Right lung (tissue), 10 donors: ENCODE measurements at places on chromosomes 2 and 18.

GRCh38 chr2:219509780-219510511 lies 4.3 kb upstream of the ASIC4 start:
- no peak for DNase-seq

- peak; percentile 46 for DNase-seq
Measured at GRCh38 chr2:201182650-201183364, at the start of gene CASP10. CASP10 (plus strand) TSS chr2:201183141; CDS start chr2:201185778, 2,637 bp downstream.

- no peak for DNase-seq
Measured at GRCh38 chr18:3596324-3596636, 146.3 kb downstream of the TGIF1 start.

- DNase-seq: peak; percentile 7
Measured at GRCh38 chr18:11752116-11752911, 63.2 kb downstream of the GNAL start.

GRCh38 chr2:170241756-170242155 lies 63.8 kb downstream of the MYO3B start:
- DNase-seq: no peak

- no peak for DNase-seq
Measured at GRCh38 chr2:105215586-105216192, 25.9 kb upstream of the GPR45 start.

DNA sequence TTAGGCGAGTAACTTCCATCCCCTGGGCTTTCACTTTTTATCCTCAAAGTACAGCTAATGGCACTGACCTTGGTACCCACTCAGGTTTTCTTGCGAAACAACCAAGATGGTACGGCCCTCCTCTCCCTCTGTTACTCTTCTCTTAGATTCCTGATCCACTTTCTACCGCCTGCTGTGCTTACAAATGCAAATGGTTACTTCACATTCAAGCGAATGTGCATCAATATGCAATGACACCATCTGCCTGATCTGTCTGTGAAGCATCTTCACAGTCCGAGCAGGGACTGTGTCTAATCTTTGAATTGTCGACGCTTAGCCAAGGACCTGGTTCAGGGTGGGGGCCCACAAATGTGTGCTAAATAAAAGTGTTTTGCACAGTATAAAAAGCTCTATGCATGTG lies 112.2 kb downstream of the TRIB2 start:
- DNase-seq: no peak

DNA sequence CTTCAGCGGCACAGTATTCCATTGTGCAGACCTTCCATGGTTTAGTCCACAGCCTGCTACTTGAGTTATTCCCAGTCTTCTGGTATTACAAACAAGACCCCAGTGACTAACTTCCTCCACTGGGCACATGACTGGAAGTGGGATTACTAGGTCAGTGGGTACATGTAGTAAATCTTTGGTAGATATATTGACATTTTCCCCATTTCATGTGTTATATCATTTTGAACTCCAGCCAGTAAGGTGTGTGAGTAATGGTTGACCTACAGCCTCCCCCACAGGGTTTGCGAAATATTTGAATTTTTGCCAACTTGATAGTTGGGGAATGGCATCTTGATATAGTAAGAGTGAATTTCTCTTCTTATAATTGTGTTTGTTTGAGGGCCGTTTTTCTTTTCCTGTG lies 58.8 kb downstream of the RNF144A start:
- DNase-seq: no peak

DNA sequence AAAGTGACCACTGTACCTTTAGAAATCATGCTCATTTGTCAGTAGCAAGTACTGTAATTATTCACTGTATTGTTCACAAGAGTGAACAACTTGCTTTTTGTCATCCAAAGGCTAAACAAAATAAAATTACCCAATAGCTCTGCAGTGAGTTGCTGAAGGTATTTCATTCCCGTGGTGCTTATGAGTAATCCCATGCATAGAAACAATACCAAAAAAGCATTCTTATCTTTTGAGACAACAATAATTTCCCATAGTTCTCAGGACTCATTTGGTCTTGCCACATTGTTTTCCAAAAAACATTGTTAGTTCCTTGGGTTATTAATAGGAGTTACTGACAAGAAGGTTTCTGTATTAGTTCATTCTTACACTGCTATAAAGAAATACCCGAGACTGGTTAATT lies 503.2 kb upstream of the FAM98A start:
- no peak for DNase-seq

GRCh38 chr2:100900156-100900795 lies 80.3 kb downstream of the NPAS2 start:
- no peak for DNase-seq

DNA sequence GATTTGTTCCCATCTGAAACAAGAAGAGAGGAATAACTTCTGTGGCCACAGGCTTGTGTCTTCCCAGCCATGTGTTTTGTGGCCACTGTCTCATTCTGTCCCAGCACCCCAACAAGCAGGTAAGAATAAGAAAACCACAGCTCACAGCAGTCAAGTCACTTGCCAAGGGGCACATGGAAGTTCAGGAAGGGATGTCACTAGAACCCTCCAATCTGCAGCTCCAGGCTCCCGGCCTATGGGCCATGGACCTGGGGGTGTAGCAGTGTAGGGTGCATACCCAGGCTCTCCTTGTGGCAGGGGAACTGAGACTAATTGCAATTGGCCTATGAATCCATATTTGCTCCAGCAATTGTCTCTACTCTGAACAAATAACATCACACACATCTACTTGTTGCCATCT lies 112.5 kb downstream of the TFCP2L1 start:
- no peak for DNase-seq

DNA sequence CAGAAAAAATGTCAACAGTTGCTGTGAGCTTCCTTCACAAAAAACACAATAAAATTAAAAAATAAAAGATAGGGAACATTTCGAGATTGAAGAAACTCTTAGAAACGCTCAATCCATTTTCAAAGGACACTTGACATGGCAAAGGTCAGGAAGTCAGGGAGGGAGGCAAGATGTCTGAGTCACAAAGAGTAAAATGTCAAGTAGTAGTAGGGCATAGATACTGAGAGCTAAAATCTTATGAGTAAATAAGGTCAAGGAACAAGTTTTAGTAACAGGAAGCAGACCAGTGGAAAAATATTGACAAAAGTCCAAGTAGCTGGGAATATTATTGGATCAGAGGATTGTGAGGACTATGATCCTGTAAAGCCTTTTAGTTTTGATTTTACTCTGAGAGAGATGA lies 495.6 kb downstream of the TMX3 start:
- no peak for DNase-seq

DNA sequence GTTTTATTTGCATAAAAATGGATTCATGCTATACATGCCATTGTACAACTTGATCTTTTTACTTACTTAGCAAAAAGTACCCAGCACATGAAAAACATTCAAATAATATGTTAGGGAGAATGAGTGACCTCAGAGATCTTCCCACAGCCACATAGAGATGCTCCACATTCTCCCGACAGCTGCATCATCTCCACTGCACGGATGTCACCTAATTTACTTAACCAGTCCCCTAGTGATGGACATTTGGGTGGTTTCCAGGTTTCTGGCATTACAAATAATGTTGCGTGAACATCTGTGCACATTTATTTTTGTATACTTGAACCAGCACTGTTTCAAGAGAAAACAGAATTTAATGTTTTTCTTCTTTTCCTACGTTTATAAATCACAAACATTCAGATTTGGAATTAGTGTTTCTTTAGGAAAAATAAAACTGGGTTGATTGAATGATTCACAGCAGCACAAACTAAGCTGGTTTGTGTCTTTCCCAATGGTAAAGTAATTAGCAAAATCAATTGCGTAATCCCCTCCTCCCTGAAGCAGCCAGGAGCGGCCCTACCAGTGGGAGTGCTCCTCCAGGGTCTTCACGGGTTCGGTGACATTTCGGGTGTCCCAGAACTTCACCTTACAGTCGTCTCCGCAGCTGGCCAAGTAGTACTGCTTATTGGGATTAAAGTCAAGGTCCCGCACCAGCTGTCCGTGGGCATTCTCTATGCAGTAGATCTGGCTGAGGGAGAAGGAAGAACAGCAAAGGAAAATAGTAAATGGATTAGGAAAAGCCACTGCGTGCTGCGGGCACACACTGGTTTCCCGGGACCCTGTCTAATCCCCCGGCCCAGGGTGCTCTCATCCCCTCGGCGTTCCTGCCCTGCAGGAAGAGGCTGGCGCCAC lies 183.9 kb downstream of the EIPR1 start:
- DNase-seq: peak; percentile 34

DNA sequence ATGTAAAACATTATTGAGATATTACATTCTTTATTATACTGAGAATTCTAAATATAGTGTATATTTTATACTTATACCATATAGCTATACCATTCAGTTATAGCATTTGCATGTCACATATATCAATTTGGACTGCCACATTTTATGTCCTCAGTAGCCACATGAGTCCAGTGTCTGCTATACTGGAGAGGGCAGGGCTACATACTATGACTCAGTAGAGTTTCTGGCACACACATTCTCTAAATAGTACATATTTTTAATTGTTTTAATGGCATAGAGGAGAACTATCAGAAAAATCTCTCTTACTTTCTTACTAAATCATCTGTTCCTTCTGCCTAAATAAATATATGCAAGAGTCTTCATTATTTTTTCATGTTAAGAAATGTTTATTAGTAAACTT lies 55.4 kb upstream of the COL5A2 start:
- DNase-seq: no peak

DNA sequence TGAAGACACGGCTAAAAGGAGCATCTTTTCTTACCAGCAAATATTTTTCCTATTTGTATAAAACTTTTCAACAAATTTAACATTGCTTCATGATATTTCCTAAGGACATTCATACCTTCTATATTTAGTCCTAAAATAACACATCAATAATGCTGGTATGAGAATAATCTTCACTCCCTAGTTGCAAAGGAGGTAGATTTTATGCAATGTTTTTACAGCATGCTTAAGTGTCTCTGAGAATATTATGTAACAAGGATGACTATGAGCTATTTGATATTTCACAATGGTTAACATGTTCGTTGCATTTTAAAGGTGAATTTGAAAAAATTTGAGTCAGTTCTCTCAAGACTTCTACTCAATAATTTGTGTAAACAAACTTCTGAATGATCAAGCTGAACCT lies 506.7 kb downstream of the NUP35 start:
- no peak for DNase-seq

DNA sequence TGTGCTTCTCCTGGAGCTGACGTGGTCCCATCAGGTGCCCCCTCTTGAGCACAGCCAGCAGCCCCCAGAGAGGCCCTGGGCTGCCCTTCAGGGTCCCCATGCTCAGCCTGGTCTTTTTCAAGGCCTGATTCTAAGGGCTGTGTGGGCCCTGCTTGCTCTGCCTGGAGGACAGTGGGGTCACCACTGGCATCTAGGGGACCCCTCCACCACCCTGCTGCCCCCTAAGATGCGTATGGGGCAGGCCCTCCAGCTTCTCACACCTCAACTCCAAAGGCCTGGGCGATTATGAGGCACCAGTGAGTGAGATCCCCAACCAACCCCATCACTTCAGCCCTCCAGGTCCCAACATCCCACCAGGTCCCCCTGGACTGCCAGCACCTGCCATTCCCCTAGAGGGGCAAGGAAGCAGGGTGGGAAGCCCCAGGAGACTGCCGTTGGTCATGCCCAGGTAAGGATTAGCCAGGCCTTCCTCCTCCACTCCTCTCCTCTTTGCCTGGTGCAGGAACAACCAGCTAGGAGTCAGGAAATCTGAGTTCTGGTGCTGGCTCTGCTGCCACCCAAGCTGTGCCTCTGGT lies 114.4 kb downstream of the SMAD7 start:
- no peak for DNase-seq

- DNase-seq: no peak
Measured at GRCh38 chr2:180978903-180979748, 1.3 kb upstream of the UBE2E3 start.

DNA sequence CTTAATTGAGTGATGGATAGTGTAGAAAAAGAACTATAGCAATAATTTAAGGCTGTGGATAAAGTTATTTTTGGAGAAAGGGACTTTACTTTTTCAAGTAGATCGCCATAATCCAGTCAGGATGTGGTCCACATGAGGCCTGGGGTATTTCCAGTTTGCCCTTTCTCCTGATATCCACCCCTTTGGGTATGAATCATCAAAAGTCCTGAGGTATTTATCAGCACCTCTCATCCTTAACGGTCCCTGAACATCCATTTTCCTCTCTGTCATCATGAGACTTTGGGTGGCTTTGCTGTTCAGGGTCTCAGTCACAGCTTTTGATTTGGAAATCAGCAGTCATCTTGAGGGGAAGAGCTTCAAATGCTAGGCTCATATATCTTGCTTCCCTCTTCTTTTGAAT lies 39.3 kb upstream of the ELAC1 start:
- no peak for DNase-seq

DNA sequence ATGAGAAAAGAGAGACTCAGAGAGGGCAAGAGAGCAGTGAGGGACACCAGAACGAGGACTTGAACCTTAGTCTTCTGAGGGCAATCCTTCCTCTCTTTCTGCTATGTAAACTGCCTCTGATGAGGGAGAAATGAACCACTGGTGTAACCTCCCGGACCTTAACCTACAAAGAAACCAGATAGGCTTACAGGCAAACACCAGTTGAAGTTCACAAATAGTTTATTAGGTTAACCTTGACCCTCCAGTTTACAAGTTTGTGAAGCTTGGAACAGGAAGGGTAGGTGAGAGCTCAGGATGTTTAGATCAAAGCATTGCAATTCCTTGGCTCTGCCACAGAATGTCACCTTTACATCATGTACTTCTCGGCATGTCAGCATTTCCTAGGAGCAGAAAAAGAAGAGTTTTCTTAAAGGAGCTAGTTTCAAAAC lies 486.4 kb upstream of the SPRED2 start:
- no peak for DNase-seq

DNA sequence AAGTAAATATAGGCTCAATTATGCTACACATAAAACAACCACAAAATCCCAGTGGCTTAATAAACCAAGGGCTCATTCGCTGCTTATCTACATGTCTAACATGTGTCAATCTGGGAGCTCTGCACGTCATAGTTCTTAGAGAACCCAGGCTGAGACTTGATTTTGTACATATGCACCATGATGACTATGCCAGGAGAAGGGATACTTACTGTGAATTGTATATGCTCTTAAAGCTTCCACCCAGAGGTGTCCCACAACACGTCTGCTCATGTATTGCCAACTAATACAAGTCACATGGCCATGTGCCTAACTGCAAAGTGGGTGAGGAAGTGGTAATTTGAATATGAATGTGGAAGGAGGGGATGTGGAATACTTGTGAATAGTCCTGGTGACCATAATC lies 262.1 kb downstream of the CPS1 start:
- DNase-seq: no peak

DNA sequence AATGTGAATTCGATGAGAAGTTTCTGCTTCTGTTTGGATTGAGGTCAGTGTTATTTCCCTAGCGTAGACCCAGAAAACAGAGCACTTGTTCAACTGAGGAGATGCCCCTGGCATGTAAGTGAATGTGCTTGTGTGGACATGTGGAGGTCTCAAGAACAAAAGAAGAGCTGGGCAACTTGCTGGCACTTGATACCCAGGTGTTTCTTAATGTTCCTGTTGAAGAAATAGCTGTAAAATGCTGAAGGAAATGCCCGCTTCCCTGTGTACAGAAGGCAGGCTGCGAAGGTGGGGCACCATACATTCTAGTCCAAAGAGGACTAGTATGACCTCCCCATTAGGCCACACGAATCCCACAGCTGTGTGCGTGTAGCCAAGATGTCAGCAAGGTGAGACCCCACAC lies 9.8 kb upstream of the LBH start:
- no peak for DNase-seq

- peak; percentile 52 for DNase-seq
Measured at GRCh38 chr2:120736202-120736623, 545 bp downstream of the GLI2 start.

- no peak for DNase-seq
Measured at GRCh38 chr2:29796446-29796845, 124.9 kb downstream of the ALK start.

GRCh38 chr2:29841386-29842004 lies 79.9 kb downstream of the ALK start:
- DNase-seq: peak; percentile 10
